HCEC 1CT (cell line): ENCODE measurements at places on chromosomes 4 and X.
A peak's percentile ranks its signal among the peaks of the same experiment; 100 is the strongest.

DNA sequence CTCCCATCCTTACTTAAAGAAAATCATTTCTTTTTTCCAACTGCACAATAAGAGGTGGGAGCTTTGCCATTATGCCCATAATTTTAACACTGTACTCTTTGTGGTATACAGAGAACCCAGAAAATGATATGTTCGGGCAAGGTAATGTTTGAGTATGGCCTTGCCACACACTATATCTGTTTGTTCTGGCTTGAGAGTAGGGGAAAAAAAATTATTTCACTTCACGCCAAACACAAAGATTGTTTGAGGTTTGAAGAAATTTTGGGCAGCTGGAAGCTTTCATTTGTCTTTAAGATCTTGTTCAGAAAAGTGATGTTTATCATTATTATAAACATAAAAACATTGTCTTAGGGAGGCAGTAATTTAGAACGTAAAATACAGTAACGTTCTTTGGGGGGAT lies 115.4 kb upstream of the NAP1L5 start:
- DNase-seq = no peak

GRCh38 chr4:95155759-95156451 lies 392.9 kb downstream of the UNC5C start:
- no peak for DNase-seq

DNA sequence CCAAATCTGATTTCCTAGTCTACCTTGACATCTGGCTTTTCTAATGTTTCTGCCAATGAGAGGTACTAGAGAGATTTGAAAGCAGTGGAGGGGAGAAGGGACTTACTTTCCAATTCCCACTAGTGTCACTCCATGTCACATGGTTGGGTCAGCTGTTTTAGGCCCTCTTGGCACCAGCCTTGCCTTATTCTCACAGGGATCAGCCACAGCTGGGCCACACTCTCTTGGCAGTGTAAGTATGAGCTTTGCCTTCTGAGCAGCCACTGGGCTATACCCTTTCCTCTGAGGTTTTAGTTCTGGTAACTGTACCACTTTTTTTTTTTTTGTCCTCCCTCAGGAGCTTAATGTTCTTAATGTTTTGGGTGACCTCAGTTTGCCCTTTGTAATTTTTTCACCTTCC lies 10.2 kb upstream of the ADH1C start:
- no peak for DNase-seq

DNA sequence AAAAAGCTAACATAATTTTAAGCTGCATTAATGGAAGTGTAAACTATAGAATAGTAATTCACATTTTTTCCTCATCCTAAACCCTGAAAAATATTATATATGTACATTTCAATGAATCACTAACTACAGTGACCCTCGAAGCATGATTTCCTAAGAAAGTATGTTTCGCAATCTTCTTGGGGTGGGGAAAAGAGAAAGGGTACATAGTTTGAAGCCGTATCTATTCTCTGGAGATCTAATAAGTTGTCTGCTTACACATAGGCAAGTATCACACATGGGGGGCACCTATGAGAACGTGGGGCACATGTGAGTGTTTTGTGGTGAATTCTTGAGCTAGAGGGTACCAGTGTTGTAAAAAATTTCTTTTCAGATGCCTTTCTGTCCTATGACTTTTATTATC lies 71.2 kb downstream of the JADE1 start:
- no peak for DNase-seq

DNA sequence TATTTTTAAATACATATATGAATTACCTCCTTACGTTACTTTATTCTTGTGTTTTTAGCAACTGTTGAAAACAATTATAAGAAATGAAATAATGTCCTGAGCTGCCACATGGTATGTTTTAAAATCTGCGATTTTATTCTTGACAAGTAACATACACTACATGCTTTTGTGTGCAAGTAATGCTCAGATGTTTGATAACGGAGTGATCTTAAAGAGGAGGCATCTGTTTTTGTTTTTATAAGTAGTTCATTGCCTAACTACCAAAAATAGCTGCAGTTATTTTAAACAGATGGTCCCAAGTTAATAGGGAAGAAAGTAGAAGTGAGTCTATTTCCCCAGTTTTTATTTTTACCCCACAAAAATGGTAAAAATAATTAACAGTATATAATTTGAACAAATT lies 55.2 kb downstream of the GAB1 start:
- DNase-seq = peak; percentile 14

DNA sequence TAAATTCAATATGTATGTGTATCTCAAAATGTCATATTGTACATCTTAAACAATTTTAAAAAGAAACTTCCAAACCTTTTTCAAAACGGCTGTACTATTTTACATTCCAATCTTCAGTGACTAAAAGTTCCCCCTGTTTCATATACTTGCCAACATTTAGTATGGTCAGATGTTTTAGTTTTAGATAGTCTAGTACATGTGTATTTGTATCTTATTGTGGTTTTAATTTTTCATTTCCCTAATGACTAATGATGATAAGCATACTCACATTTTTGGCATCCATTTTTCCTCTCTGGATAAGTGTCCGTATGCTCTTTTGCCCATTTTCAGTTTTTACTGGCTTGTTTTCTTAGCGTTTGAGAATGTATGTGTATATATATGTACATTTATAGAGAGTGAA lies 212.2 kb upstream of the MAGEB18 start:
- no peak for DNase-seq

GRCh38 chr4:62560858-62561257 lies 1360.7 kb downstream of the ADGRL3 start:
- no peak for DNase-seq

DNA sequence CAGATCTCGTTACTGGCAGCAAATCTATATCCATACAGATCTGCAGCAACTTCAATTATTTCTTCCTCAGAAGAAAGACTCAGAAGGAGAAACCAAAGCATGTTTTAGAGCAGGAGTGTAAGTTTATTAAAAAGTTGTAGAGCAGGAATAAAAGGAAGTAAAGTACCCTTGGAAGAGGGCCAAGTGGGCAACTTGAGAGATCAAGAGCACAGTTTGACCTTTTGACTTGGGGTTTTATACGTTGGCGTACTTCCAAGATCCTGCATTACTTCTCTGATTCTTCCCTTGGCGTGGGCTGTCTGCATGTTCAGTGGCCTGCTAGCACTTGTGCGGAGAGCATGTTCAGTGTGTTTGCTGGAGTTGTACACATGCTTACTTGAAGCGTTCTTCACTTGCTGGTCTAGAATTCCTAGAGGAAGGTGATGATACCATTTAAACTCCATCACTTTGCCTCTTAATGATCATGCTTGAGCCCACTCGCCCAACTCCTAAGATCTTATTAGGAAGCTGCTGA lies 1114.7 kb upstream of the PABPC4L start:
- no peak for DNase-seq

- DNase-seq = no peak
Measured at GRCh38 chrX:77160301-77160700, 286.9 kb upstream of the FGF16 start.

DNA sequence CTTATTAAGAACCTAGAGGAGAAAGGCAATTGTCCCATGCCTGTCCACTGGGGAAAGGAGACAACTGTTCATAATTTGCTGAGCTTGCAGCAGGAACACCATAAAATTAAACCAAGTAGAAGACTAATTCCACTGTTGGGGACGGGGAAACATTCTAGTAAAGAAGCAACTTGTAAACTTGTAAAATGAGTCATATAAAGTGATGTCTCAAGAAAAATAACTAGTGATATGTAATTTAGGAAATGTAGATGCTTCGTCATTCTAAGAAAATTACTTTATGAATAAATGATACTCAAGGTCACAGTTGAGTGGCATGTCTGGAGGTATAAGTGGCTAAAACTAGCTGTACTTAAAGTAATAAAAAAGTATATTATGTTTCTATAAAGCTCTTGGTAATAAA lies 121.2 kb upstream of the MID1 start:
- DNase-seq = no peak

DNA sequence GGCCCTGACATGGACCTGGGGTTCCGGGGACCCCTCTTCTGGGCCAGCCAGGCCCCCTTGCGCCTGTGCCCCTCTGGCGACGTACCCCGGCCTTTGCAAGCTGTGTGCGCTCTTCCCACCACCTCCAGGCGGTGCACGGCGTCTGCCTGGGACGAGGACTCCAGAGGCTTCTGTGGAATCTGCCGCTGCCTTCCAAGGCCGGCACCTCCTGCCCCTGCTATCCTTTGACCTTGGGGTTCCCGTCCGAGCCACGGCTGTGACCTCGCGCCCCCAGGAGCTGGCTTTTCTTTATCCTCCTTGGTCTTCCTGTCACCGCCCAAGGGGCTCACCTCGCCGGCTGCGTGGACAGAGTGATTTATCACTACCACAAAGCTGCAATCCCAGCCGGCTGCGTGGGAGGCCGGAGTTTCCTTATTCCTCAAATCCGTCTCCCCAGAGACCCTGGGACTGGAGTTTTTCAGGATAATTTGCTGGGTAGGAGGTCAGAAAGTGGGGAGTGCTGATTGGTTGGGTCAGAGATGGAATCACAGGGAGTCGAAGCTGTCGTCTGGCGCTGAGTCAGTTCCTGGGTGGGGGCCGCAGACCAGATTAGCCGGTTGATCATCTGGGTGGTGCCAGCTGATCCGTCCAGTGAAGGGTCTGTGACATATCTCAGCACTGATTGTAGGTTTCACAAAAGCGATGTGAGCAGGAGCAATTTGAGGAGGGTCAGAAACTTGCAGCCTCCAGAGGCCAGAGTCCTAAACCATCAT lies 19.8 kb upstream of the PLCXD1 start:
- DNase-seq = no peak

DNA sequence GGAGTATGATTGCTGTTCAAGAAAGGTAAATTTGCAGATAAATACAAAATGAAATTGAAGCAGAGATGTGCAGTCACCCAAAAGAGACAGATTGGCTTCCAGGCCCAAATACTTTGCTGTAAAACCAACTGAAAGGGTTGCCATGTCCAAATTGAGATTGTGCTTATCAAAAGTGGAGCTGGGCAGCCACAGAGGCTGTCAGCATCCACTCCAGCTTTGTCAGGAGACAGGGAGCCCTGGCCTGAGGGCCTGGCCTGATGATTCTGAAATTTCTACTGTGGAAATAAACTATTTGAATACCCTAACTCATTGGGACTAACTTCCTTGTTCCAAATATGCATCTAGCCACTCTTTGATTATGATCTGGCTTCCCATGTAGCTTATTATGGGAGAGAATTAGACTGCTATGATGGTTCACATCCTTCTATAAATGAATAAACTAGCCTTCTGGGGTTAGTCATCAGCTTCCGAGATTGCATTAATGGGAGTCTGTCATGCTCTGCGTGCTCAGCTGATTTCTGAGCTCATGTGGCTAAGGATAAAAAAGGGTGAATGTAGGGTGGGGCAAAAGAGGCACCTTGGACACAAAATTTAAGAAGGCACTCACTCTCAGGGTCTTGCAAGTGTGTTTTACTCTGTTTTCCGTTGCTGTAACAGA lies 48.2 kb downstream of the SLC34A2 start:
- peak; percentile 13 for DNase-seq

GRCh38 chr4:80393970-80394250 lies 58.4 kb downstream of the CFAP299 start:
- no peak for DNase-seq

GRCh38 chr4:28639747-28640146 lies 1779.1 kb downstream of the STIM2 start:
- DNase-seq = no peak

DNA sequence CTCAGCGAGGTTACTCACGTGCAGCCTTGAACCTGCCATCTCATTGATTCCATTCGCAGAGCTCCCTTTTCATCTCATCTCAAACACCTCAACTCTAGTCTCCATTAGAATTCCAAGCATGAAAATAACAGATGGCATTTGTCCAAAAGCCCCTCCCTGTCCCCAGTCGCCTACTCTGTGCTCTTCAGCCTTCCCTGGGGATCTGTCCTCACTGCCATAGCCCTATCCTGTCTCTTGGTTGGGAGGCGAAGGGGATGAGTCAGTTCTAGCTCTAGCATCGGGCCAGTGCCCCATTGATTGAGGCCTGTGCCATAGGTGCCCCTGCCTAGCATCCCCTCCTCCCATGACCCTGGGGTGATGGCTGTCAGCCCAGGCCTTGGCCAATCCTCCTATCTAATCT lies 134.0 kb upstream of the PJA1 start:
- DNase-seq = no peak

GRCh38 chr4:38040619-38041018 lies 80.4 kb downstream of the PTTG2 start:
- DNase-seq = no peak

GRCh38 chr4:168683595-168683994 lies 186.7 kb downstream of the PALLD start:
- peak; percentile 19 for DNase-seq

GRCh38 chr4:51884606-51885005 lies 41.7 kb downstream of the DCUN1D4 start:
- no peak for DNase-seq

DNA sequence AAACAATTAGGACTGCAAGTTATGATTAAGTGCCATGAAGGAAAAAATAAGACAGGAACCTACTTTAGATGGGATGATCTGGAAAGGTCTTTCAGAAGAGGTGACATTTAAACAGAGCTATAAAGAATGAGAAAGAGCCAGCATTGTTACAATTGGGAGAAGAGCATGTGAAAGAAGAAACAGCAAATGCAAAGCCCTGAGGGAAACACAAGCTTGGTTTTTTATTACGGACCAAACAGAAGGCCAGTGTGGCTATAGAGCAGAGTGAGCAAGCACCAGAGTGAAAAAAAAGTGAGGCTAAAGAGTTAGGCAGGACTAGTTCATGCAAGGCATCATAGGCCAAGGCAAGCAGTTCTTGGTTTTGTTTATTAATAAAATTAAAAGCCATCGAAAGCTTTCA lies 175.6 kb downstream of the RBMX2 start:
- DNase-seq = no peak

- DNase-seq = no peak
Measured at GRCh38 chrX:70038951-70039350, 10.8 kb downstream of the AWAT2 start.

- peak; percentile 32 for DNase-seq
Measured at GRCh38 chrX:47264483-47265173, 31.8 kb downstream of the USP11 start.

- no peak for DNase-seq
Measured at GRCh38 chr4:159227378-159227777, 124.5 kb downstream of the RAPGEF2 start.

GRCh38 chr4:182655340-182655739 lies 261.8 kb downstream of the DCTD start:
- no peak for DNase-seq

DNA sequence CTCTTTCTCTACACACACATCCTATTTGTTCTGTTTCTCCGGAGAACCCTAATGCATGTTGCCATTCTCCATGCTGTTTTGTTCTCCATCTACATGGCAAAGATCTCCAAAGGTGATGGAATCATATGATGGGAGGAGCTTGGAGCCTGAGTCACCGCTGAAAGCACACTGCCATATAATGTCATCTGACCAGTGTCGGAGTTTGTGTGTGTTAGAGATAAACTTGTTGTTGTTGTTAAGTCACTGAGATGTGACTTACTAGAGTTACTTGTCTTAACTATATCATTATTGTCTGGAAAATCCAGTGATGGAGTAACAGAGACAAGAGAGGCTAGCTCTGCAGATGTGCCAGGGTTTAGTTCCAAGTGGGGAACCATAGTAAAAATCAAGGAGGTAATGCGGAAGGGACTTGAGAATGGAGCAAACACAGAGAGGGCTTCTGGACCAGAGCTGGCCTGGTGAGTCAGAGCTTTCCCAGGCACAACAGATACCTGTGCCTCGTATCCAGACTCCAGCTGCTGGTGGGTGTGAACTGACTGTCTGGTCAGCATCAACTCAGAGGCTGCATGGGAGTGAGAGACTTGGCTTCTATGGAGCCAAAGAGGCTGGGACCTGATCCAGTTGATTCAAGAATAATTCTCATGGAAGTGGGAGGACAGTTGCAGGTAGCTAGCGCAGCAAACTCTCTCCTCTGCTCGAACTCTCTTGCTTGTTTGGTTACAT lies 30.6 kb upstream of the CCKAR start:
- DNase-seq = no peak
